ENCODE measurements at places on chromosomes 7 and 10.

DNA sequence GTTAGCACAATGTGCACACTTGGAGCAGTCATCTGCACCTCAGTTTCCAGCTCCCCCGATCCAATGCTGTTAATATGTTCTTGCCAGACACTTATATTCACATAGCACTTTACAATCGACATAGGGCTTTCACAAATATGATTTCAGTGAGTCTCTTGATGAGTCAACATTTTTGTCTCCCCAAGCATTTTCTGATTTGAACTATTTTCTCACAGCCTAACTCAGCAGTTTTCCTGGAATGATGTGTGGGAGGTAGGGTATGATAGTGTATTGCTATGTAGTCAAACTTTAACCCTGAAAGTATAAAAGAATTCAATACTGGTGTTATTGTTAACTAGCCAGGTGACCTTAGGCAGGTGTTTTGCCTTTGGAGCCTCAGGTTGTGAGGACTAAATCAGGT, 82.5 kb upstream of the LRGUK start:
- DNase-seq, result peak; percentile 8

DNA sequence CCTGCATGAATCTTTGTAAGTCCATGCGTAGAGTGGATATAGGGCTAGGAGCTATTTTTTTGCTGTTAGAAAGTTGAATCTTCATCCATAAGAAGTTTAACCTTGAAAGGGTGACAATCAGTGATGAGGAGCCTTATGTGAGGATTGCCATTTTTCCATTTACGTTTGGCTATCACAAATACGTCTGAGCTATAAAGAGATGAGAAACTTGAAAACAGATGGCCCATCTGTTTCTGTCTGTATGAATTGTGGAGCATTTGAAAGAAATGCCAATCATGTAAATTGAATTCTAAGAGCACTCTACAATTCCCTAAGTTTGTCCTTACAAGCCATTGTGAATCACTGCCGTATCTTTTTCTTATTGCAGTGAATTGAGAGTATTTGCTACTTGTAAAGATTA, 169.8 kb upstream of the TEX47 start:
- no peak for DNase-seq

- no peak for DNase-seq
Measured at GRCh38 chr10:14949291-14949690, 4.6 kb downstream of the DCLRE1C start.

DNA sequence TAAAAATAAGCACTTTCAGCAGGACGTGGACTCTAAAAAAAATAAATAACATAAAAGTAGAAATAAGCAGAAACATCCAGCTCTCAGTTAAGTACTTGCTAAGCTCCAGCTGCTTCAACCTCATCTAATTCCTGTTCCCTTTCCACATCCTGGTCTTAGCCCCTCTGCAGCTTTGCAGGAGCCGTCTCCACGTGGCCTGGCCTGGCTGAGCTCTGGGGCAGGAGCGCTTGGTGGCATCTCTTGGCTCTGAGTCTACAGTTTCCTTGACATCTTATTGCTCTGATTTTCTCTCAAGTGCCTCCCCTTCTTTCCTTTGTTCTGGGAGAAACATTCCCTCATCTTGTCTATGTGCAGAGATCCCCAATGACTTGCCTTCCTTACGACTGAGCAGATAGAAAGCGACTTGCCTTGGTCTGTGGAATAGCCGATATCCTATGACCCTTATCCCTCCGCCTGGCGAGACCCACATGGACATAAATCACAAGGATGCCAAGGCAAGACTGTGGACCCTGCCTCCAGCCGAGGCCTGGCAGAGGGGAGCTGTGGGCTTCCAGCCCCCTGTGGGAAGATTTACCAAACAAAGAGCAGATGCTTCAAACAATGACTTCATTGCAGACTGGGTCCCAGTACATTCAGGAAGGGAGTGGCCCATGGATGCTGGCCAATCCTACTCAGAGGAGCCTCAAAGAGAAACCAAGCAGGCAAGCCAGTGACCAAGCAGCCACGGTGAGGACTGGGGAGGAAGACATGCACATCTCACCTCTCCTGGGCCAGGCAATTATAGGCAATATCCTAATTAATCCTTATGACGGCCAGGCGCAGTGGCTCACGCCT, 61.9 kb downstream of the SPOCK2 start:
- no peak for DNase-seq

GRCh38 chr7:121954803-121955202, 81.8 kb downstream of the PTPRZ1 start:
- peak; percentile 52 for DNase-seq

DNA sequence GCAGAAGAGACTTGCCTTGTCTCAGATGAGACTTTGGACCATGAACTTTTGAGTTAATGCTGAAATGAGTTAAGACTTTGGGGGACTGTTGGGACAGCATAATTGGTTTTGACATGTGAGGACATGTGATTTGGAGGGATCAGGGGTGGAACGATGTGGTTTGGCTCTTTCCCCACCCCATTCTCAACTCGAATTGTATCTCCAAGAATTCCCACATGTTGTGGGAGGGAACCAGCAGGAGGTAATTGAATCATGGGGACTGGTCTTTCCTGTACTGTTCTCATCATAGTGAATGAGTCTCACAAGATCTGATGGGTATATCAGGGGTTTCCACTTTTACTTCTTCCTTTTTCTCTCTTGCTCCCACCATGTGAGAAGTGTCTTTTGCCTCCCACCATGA, 229.7 kb upstream of the KCND2 start:
- DNase-seq, result peak; percentile 70

DNA sequence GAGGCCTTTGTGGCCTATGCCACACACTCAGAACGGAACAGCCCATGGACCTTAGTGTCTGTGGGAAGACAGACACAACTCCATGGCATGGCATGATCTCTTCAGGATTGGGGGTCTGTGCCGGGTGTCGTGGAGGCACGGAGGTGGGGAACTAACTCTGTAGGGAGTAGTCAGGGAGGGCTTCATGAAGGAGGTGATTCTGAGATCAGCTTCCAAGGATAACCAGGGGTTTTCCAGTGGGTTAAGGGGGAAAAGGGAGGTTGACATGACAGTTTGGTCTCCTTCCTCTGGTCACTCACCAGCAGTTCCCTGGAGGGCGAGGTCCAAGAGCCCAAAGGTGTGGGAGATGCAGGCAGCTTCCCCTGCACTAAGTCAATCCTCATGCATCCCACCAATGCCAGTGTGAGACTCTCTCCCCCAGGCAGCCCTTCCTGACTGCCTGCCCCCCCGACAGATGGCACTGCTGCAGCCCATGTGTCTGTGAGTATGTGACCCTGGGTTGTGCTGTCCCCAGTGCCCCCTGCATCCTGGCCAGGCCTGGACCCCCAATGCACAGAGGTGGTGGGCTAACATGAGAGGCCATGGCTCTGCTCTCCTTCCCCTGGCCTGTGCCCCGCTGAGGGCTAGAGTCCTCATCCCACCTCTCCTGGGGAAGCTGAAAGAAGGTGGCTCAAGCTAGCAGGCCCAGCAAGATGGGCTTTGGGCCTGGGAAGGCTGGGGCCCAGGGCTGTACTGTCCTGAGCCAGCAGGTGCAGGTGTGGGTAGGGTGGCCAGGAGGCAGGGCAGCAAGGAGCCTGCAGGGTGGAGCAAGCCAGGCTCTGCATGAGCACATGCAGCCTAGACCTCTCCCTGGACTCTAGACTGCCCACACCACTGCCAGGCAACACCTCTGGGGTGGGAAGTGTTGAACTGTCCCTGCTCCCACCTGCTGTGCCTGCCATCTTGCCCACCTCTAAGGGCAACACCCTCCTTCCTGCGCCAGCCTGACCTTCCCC, 39.7 kb downstream of the RASGEF1A start:
- DNase-seq, result no peak

GRCh38 chr10:47104786-47105385, 193.7 kb downstream of the PTPN20 start:
- no peak for DNase-seq

DNA sequence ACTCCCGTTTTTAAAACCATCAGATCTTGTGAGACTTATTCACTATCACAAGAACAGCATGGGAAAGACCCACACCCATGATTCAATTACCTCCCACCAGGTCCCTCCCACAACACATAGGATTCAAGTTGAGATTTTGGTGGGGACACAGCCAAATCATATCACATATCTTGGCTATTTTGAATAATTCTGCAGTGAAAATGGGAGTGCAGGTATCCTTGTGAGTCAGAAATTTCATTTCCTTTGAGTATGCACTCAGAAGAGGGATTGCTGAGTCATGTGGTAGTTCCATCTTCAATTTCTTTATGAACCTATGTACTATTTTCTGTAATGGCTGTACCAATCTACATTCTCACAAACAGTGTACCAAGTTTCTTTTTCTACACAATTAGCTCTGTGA, 125.8 kb downstream of the ANKRD7 start:
- DNase-seq, result no peak

- DNase-seq, result peak; percentile 43
Measured at GRCh38 chr10:96339956-96340904, 18.6 kb downstream of the OPALIN start.

DNA sequence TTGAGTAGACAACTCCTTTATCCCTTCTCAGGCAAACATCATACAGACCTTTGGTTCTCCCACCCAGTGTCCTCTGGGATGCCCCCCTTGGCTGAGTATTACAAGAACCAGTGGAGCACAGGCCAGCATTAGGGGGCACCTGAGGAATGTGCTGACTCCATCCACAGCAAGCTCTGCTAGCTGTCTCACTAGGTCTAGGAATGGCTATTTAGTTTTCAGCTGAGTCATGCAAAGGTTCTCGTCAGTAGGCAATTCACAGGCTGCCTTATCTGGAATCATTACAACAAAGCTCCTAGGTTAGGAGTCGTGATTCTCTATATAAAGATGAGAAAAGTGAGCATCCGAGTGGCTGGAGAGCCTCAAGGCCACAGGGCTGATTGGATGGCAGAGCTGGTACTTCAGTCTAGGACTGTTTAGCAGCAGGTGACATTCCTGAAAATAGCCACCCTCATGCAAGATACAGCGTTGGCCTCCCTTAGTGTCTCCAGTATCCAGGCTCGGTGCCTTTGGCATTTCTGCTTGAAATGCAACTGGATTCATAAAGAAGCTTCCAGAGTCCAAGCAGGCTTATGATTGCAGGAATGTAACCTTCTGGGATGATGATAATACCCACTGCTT, 75.8 kb downstream of the CDCA7L start:
- DNase-seq, result peak; percentile 7

GRCh38 chr7:139916717-139917395, 87.8 kb downstream of the TBXAS1 start:
- DNase-seq, result no peak

DNA sequence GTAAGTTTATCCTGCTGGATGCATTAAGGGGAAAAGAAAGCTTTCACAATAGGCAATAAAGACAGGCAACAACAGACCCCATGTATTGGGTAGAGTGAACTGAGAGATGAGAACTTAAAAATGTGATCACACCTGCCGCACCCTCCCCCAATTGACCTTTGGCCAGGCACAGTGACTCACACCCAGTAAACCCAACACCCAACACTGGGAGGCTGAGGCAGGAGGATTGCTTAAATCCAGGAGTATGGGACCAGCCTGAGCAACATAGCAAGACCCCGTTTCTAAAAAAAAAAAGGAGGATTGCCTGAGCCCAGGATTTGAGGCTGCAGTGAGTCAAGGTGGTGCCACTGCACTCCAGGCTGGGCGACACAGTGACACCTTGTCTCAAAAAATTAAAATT, 86.9 kb downstream of the MPP7 start:
- no peak for DNase-seq

- peak; percentile 94 for DNase-seq
Measured at GRCh38 chr10:21526188-21526859, 842 bp upstream of the SKIDA1 start.

GRCh38 chr7:148584154-148584827, 6.3 kb upstream of the C7orf33 start:
- DNase-seq, result no peak

DNA sequence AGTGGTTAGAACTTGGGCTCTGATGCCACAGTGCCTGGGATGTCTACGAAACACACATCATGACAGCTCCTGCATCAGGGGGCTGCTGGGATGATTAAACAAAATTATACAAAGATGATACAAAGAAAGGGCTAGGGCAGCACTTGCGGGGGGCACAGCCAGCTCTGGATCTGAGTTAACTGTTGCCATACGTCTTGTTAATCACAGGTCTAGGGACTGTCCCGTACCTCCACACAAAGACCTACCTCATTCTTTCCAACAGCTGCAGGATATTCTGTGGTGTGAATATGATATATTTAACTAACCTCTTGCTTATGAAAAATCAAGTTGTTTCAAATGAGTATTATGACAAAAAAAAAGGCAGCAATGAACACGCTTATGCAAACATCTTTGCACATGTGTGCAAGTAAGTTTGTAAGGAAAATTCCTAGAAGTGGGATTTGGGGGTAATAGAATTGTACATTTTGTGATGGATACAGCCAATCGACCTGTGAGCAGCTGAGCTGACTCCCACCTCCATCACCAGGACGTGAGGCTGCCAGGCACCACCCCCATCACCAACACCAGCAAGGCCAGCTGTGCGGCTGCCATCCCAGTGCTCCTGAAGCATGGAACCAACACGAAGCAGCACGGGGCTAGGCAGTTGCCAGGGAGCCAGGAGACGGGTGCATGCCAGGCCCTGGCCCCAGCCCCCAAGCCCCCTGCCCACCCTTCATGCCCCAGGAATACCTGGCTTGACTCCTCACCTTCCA, 23.5 kb downstream of the PTPRN2 start:
- DNase-seq, result no peak

- DNase-seq, result no peak
Measured at GRCh38 chr10:24894309-24894708, 58.1 kb downstream of the PRTFDC1 start.

GRCh38 chr10:24882047-24882698, 70.2 kb downstream of the PRTFDC1 start:
- peak; percentile 81 for DNase-seq

GRCh38 chr10:49605216-49605938, 4.7 kb upstream of the SLC18A3 start:
- no peak for DNase-seq

- DNase-seq, result no peak
Measured at GRCh38 chr7:2570021-2570420, 11.2 kb downstream of the IQCE start.

DNA sequence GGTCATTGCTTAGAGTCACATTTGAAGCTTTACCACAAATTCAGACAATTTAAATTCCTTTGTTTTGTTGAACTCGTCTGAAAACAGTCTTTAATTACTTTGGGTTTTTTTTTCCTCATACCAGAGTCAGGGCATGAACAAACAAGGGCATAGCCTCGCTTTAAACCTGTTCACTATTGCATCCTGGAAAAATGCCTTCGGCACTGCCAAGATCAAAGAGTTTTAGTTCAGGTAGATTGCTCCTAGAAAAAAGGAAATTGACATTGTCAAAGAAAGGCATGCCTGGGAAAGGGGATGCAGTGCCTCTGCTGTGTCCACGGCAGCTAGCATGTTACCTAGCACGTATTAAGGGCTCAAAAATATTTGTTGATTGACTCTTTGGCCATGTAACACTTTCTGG, 235.1 kb downstream of the ARHGAP21 start:
- no peak for DNase-seq
